ENCODE measurements at places on chromosomes 6 and 20. TPM values are rescaled to one million over a fixed set of nuclear protein-coding genes. Genes with fewer than 3 reads are reported as not detected.

DNA sequence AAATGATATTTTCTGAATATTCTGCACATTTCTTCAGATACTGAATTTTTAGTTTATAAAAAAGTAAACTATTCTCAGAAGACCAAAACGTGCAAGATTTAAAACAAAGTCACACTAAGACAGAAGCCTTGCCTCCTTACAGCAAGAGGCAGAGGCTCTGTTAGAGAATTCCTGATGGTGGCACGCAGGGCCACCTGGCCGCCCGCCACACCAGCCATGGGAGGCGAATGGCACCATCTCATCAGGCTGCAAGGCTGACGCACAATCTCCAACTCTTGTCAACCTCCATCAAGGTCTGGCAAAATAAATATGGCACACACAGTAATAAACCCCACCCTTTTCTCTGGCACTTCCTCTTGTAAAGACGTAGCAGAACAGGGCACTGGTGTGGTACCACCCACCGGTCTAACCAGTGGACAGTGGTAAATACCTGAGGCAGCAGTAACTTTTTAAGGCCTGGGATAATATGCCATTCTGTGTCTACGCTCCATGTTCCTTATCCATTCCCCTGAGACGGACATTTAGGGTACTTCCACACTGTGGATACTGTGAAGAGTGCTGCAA lies 111.4 kb downstream of the WDR27 start:
- no peak for DNase-seq

DNA sequence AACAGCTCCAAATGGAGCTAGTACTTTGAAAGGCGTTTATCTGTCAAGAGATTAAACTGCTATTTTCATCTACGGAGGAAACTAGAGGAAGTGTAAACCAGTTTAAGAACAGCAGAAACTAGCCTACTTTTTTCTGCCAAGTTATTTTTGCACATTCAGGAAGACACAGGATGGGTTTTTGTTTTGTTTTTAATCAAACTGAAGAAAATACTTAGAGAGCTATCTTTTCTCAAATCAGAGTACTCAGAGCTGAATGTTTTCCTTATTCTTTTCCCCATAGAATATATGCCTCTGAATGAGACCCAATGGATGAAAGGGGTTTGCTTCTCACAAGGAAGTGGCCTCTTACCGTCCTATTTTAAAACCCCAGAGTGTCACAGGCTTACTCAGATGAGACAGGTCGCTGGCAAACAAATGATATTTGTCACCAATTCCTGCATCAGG lies 538.5 kb downstream of the CD83 start:
- DNase-seq: no peak

- DNase-seq: no peak
Measured at GRCh38 chr6:25186919-25187318, 92.3 kb upstream of the CARMIL1 start.

DNA sequence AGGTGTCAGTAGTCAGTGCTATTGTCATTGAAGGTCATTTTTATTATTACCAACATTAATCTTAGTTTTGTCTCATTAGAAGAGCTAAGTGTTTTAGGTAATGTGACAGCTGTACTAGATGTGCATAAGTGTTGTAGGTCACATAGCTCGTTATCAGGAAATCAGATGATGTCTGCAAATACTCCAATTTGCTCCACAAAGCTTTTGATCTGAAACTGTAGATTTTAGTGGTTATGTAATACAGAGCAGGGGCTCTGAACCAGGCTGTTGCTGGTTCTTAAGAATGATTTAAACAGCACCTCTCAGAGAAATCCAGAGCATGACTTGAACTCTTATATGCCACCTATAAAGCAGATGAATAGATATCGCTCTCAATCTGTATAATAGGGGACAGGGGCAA lies 2.5 kb downstream of the IL17F start:
- DNase-seq: no peak

Gene NMBR
- not detected for total RNA-seq

Gene VWA7
- total RNA-seq: 1.5 TPM

DNA sequence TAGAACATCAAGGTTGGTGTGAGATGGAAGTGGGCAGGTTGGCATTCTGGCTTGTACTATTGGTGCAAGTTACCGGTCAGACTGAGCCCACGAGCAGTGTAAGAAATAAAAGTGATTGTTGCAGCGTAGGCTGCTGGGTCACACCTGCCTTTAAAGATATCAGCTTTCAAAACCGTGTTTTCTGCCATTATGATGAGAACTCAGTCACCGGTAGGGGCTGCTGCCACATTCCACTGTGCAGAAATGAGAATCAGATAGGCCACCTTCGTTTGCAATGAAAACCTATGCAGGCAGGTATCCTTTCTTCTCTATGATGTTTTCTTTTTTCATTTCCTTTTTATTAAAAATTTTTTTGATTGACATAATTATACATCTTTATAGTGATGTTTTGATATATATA lies 168.5 kb downstream of the MYLK4 start:
- DNase-seq: no peak

DNA sequence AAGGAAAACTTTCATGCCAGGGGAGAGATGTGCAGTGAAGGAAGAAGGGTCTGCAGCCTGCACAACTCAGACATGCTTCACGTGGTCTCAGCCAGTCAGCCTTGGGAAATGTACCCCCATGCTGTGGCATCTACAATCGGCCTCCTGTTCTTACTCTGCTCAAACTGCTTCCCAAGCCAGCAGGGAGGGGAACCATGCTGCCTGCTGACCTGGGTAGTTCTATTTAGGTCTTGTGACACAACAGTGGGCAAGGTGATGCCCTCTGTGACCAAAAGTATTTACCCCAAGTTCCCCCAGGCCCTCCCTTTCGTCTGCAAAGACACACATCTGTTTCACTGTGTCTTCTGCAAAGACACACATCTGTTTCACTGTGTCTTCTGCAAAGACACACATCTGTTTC lies 106.9 kb downstream of the SLC23A2 start:
- no peak for DNase-seq
